GM23248 (cell line): ENCODE measurements at places on chromosomes 6 and 20. TPM values are rescaled to one million over a fixed set of nuclear protein-coding genes. Genes with fewer than 3 reads are reported as not detected.

Gene OOEP
- total RNA-seq = not detected in 2 replicates

Gene TTLL9
- not detected in 2 replicates for total RNA-seq

Gene MYB
- total RNA-seq = 1.2 TPM in 1 of 2 replicates, not detected in the other

GRCh38 chr6:124867121-124867520 lies 95.1 kb upstream of the RNF217 start:
- H3K4me3 ChIP-seq = no peak overlapping the region
- 0 out of 2 replicates have a peak, but pooled peaks cover 5% of the 10 kb centered on the region for H3K4me1 ChIP-seq
- no peak for DNase-seq
- no peak overlapping the region for H3K27ac ChIP-seq
- no peaks in the 10 kb centered on the region for H3K27me3 ChIP-seq
- H3K36me3 ChIP-seq = no peaks in the 10 kb centered on the region

GRCh38 chr6:14783594-14783993 lies 462.3 kb upstream of the JARID2 start:
- no peak overlapping the region for H3K4me3 ChIP-seq
- no peaks in the 10 kb centered on the region for H3K27me3 ChIP-seq
- H3K36me3 ChIP-seq = no peaks in the 10 kb centered on the region
- H3K4me1 ChIP-seq = no peaks in the 10 kb centered on the region
- no peak for DNase-seq
- no peak overlapping the region for H3K27ac ChIP-seq

GRCh38 chr6:41157323-41157722 lies 3.2 kb upstream of the TREML1 start:
- H3K36me3 ChIP-seq = no peaks in the 10 kb centered on the region
- no peak for DNase-seq
- H3K4me1 ChIP-seq = no peaks in the 10 kb centered on the region
- H3K4me3 ChIP-seq = no peak overlapping the region
- no peaks in the 10 kb centered on the region for H3K27me3 ChIP-seq

- H3K4me3 ChIP-seq = no peak overlapping the region
- no peak overlapping the region for H3K27ac ChIP-seq
- no peaks in the 10 kb centered on the region for H3K36me3 ChIP-seq
- no peak for DNase-seq
- no peaks in the 10 kb centered on the region for H3K4me1 ChIP-seq
Observed at GRCh38 chr6:48186746-48187145, 75.7 kb upstream of the PTCHD4 start.

- peaks cover 31% of the 10 kb centered on the region for H3K4me1 ChIP-seq
- H3K4me3 ChIP-seq = no peak overlapping the region
- DNase-seq = peak; percentile 79
- H3K27ac ChIP-seq = peak overlapping the region; percentile 51
- no peaks in the 10 kb centered on the region for H3K27me3 ChIP-seq
Observed at GRCh38 chr20:3919352-3919751, 30.2 kb downstream of the PANK2 start.
